ENCODE measurements at places on chromosomes 2 and 18.

GRCh38 chr2:237433920-237434676 lies 20.1 kb upstream of the COL6A3 start:
- no peak for DNase-seq

GRCh38 chr2:111155610-111156009 lies 34.9 kb downstream of the BCL2L11 start:
- no peak for DNase-seq

DNA sequence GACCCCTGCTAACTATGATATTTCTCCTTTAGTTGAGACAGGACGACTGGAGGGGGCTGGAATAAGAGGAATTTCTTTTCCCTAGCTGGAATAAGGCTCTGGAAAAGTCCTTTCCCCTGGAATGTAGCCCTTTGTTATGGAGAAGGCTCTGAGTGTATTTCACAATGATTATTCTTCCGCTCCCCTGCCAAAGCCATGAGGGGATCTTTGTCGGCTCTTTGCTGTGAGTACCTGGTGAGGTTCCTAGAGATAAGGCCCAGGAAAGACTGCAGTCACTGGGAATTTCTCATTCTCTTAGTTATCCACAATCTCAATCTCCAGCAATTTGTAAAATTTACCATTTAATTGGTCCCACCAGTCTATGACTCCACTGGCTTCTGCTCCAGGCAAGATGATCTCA lies 340.2 kb upstream of the HNRNPA3 start:
- DNase-seq: no peak

DNA sequence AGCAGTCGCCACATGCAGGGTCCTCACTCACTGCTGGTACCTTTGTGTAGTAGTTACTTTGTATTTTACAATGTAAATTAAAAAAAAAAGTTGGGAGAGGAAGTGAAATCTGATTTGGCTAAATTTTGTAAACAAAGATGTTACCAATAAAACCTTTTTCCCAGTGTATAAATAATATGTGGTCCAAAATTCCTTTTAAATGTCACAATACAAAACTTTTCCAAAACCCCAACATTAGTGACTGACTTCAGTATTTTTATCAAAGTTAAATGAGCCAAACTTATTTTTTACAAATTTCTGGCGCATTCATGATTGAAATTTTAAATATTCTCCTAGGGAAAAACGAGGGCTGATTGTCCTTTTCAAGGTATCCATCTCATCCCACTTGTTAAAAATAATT lies 239.9 kb downstream of the AGAP1 start:
- no peak for DNase-seq

DNA sequence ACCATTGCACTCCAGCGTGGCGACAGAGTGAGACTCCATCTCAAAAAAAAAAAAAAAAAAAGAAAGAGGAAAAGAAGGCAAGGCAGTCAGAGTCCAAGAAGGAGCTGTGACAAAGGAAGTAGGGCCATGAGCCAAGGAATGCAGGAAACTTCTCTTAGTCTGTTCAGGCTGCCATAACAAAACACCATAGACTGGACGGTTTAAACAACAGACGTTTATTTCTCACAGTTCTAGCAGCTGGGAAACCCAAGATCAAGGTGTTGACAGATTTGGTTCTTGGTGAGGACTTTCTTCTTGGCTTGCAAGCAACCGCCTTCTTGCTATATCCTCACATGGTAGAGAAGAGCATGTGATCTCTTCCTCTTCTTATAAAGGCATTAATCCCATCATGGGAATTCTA lies 13.1 kb upstream of the SUMO1 start:
- no peak for DNase-seq

- no peak for DNase-seq
Measured at GRCh38 chr2:46298522-46299353, 1.5 kb downstream of the EPAS1 start.

DNA sequence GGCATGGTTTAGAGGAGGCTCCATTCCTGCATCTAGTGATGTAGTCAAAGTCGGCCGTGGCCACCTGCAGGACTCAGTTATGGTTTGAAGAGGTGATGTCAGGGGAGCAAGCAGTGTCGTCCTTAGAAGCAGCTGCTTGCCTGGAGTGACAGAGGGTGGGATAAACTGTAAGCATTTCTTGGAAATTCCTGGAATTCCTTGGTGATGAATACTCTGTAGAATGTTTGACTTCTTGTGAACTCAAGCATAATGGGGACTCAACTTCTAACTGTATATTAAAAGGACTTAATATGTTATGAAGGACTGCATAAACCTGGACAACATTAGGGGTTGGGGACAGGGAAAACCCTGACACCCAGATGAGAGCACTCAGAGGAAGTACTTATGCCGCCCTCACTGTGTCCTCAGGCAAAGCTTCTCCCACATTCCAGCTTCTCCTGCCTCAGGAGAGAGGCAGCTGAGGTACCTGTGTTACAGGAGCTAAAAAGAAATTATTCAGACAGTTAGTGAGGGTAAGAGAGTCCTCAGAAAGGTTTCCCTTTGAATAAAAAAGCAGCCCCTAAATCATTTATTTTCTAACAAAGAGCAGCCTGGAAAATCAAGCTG lies 459.9 kb upstream of the CELF4 start:
- DNase-seq: no peak

GRCh38 chr2:158656492-158657229 lies 138.5 kb upstream of the DAPL1 start:
- DNase-seq: no peak

Data from activated CD4-positive, alpha-beta T cell treated with anti-CD3 and anti-CD28 coated beads, Interleukin-2, amount 50 U/mL, for 16 hours (primary cell).